ENCODE measurements at places on chromosomes 5 and 9.

DNA sequence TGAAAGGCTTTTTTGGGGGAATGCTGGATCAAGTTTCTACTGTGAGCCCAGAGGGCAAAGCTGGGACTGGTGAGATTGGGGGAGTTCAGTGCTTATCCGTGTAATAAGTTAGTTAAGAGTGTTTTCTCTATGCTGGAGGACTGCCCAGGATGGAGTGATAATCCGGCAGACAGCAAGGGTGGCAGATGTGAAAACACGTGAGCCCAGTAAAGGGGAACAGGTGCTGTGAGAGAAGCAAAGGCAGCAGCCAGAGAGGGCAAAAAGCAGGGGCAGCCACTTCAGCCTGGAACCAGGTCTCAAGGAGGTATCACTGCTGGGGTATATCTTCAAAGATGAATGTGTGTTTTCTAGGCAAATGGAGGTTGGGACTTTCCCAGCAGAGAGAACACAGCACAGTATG lies 53.9 kb downstream of the GALNT10 start:
- DNase-seq = no peak

- no peak for DNase-seq
Measured at GRCh38 chr5:38639377-38640358, 83.2 kb upstream of the LIFR start.

DNA sequence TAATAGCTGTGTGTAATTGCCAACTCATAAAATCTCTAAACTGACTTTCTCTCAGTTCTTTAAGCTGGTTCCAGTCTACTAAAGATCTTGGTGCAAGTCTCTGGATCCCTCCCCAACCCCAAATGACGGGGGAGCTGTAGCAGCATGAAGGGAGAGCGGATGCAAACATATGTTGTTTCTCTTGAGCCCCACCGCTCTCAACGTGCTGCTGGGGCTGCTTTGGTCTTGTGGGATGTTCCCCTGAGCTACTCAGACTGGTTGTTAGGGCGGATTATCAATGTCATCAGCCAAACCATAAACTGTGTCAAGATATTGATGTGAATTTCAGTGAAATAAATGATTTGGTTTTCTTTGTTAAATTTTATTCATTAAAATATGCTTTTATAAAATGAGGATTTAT lies 40.9 kb upstream of the APC start:
- no peak for DNase-seq

- DNase-seq = no peak
Measured at GRCh38 chr5:53030893-53031292, 41.7 kb downstream of the ITGA2 start.

DNA sequence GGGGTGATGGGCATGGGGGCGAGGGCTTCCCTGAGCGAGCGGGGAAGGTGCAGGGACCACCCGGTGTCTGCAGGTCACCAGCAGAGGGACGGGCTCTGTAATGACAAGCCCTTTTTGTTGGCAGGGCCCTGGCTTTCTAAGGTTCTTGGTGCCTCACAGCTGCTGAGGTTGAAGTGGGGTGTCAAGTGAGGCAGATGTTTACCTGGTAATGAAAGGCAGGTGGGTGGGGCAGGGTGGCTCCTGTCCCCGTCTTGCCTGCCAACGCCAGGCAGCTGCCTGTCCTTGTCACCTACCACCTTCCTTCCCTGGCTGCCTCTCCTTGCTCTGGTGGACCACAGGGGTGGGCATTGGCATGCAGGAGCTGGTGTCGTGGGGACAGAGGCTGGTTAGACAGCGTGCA lies 41.0 kb upstream of the SEMA4D start:
- DNase-seq = no peak

DNA sequence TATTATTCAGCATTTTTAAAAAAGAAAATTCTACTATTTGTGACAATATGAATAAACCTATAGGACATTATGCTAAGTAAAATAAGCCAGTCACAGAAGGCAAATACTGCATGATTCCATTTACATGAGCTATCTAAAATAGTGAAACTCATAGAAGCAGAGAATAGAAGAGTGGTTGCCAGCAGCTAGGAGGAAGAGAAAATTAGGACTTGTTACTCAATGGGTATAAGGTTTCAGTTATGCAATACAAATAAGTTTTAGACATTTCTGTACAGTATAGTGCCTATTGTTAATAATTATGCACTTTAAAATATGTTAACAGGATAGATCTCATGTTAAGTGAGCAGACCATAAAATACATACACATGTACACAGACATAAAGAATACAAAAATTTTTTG lies 73.8 kb upstream of the SPINK5 start:
- no peak for DNase-seq

DNA sequence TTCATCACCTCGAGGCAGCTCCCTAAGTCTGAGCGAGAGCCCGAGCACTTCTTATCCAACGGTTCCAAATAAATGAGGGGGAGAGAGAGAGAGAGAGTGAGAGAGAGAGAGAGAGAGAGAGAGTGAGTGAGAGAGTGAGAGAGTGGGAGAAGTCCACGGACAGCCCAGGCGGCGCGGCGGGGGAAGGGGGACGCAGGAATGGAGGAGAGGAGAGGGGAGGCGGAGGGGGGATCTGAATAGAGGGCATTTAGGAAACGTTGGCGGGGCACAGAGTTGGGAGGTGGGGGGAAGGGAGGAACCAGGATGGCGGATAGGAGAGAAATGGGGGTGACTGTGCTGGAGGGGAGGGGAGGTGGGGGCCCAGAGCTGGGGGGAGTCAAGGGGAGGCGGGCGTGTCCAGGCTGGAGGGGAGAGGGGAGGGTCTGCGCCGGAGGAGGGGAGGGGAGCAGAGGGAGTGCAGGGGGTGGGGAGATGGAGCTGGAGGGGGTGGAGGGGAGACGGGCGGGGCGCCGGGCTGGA lies 398 bp upstream of the BASP1 start:
- DNase-seq = no peak

Data from foreskin melanocyte (primary cell).